ENCODE measurements at places on chromosomes 7 and 10.

- no peak for DNase-seq
Observed at GRCh38 chr7:70032649-70033048, 434.4 kb downstream of the AUTS2 start.

DNA sequence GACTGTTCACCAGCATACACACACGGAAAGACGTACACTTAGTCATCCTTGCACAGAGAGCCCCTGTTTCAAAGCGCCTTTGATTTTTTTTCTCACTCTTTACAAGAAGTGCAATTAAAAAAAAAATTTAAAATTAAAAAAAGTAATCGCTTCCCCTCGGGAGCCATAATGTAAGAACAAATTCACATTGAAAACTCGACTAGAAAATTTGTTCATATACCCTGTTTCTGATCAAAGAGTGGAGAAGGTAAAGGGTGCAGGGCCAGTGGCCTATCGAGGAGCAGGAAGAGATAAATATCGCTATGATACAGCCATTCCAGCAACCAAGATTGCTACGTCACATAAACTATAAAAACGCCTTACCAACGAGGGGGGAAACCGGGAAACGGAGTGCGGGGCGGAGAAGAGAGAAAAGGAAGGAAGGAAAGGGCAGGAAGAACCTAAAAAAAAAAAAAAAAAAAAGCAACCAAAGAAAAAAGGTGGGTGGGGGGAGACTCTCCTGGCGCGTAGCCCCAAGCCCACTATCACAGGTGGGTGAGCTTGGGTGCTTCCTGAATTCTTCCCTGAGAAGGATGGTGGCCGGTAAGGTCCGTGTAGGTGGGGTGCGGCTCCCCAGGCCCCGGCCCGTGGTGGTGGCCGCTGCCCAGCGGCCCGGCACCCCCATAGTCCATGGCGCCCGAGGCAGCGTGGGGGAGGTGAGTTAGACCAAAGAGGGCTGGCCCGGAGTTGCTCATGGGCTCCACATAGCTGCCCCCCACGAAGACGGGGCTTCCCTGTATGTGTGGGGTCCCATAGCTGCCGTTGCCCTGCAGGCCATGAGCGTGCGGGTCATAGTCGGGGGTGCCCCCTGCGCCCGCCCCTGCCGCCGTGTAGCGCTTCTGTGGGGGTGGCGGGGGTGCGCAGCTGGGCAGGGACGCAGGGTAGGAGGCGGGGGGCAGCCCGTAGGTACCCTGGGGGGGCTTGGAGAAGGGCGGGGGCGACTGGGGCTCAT is 5.2 kb upstream of the HOXA2 start:
- no peak for DNase-seq

DNA sequence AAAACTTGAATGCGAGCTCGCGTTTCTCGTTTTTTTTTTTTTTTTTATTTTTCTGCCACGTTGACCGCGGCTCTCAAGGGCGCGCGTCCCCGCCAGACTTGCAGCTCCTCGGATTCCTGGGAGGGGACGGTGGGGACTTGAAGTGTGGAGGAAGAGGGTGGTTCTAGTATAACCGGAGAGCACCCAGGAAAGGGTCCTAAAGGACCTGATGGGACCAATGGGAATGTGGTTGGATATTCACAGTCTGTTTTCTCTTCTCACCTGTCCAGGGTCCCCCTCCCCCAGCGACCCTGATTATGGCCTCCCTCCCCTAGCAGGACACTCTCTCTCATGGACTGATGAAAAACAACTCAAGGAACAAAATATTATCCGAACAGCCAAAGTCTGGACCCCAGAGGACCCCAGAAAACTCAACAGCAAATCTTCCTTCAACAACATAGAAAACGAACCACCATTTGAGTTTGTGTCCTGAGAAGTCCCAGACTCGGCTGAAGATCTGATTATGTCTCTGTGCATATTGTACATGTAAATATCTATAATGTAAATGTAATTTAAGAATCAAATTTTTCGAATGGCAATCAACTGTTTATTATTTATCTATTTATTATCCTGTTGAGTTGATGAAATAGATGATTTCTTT is 1.4 kb downstream of the PTF1A start:
- no peak for DNase-seq

- DNase-seq: no peak
Observed at GRCh38 chr7:26265065-26265464, 26.6 kb upstream of the SNX10 start.

DNA sequence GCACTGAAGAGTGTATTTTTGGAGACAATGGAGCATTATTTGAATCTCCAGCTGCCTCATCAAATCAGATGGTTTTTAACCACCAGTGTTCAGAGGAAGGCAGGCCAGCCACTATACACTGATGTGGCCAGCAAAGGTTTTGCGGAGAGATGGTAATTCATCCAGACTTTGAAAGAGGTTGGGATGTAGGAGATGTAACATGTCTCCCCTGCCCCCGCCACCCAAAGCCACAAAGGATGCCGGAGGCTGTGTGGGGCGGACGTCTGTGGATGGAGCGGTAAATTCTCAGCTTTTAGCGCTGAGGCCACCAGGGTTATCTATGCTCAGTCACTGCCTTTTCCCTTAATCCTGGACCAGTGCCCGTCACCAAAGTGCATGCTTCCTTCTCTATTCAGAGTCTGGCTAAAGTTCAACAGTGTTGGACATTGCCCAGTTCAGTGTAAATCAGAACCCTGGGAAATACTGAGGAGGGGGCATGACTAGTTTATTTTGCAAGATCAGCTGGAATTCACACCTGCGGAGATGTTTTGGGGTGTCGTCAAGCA is 3.7 kb upstream of the TRIP6 start:
- DNase-seq: no peak

Data from GM20000 (cell line).